ENCODE measurements at places on chromosomes 11 and 22. TPM values are rescaled to one million over a fixed set of nuclear protein-coding genes. Genes with fewer than 3 reads are reported as not detected.

GRCh38 chr11:83157594-83158356, 844 bp downstream of the PCF11 start:
- H3K36me3 ChIP-seq: peaks cover 51% of the 10 kb centered on the region
- H3K4me1 ChIP-seq: peaks cover 45% of the 10 kb centered on the region
- peak overlapping the region; percentile 100 for H3K4me3 ChIP-seq
- H3K27ac ChIP-seq: peak overlapping the region; percentile 100
- H3K27me3 ChIP-seq: no peaks in the 10 kb centered on the region

RTN4RL2 gene
- total RNA-seq: 0.57 TPM

DENND6B gene
- 7.0 TPM for total RNA-seq

DNA sequence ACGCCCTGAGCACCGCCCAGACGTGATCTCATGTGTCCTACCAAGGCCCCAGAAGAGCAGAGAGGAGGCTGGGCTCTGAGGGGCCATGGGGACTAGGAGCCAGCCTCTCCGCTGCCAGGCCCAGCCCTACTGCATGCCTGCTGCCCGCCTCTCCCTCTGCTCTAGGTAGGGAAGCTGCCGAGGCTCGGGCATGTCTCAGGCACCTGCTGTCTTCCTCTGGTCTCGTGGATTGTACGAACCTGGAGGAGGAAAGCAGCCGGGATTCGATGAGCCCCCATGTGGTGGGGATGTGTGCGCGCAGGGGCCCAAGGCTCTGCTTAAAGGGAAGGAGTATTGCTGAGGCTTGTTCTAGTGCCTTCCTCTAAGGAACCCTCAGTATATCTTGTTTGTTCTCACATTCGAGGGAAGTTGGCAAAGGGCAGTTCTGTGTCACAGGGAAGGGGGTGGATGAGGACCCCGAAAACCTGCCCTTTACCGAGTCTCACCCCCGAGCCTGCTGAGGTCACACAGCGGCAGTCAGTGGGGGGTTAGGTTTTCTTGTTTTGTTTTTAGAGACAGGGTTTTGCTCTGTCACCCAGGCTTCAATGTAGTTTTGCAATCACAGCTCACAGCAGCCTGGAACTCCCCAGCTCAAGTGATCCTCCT, 21.2 kb downstream of the DAGLA start:
- H3K4me3 ChIP-seq: no peak overlapping the region
- no peak overlapping the region for H3K27ac ChIP-seq
- no peaks in the 10 kb centered on the region for H3K36me3 ChIP-seq
- no peak for DNase-seq

PPFIA1 gene
- 25.7 TPM for total RNA-seq

JAML gene
- 140 TPM for total RNA-seq

GRCh38 chr11:47906066-47906465, 57.9 kb upstream of the NUP160 start:
- H3K36me3 ChIP-seq: no peaks in the 10 kb centered on the region
- no peak overlapping the region for H3K27ac ChIP-seq
- peaks cover 6% of the 10 kb centered on the region for H3K4me1 ChIP-seq

GRCh38 chr22:38852522-38852921, 8.7 kb upstream of the NPTXR start:
- H3K4me1 ChIP-seq: no peaks in the 10 kb centered on the region
- H3K4me3 ChIP-seq: no peak overlapping the region
- no peaks in the 10 kb centered on the region for H3K36me3 ChIP-seq
- DNase-seq: no peak

- no peak overlapping the region for H3K4me3 ChIP-seq
- no peak overlapping the region for H3K27ac ChIP-seq
- H3K27me3 ChIP-seq: no peaks in the 10 kb centered on the region
- DNase-seq: no peak
- H3K36me3 ChIP-seq: no peaks in the 10 kb centered on the region
Measured at GRCh38 chr11:23359297-23359696, 499.0 kb upstream of the CCDC179 start.

GRCh38 chr11:32402836-32403235, 32.5 kb downstream of the WT1 start:
- no peak overlapping the region for H3K4me3 ChIP-seq
- H3K4me1 ChIP-seq: no peaks in the 10 kb centered on the region

SOX6 gene
- total RNA-seq: not detected

C11orf52 gene
- total RNA-seq: not detected

SOX10 gene
- not detected for total RNA-seq

- DNase-seq: no peak
- no peak overlapping the region for H3K27ac ChIP-seq
- no peak overlapping the region for H3K4me3 ChIP-seq
- no peaks in the 10 kb centered on the region for H3K4me1 ChIP-seq
Measured at GRCh38 chr11:113901141-113901540, 3.5 kb upstream of the HTR3B start.

- DNase-seq: no peak
- H3K27me3 ChIP-seq: peaks cover 47% of the 10 kb centered on the region
- H3K4me1 ChIP-seq: peaks cover 16% of the 10 kb centered on the region
- no peak overlapping the region for H3K4me3 ChIP-seq
- no peak overlapping the region for H3K27ac ChIP-seq
- peaks cover 8% of the 10 kb centered on the region for H3K36me3 ChIP-seq
Measured at GRCh38 chr11:1737080-1737757, 13.2 kb downstream of the IFITM10 start.

- no peak overlapping the region for H3K27ac ChIP-seq
- no peaks in the 10 kb centered on the region for H3K36me3 ChIP-seq
- H3K4me1 ChIP-seq: no peaks in the 10 kb centered on the region
- H3K4me3 ChIP-seq: no peak overlapping the region
- DNase-seq: no peak
Measured at GRCh38 chr11:25927411-25927953, 404.4 kb upstream of the ANO3 start.

- no peak overlapping the region for H3K4me3 ChIP-seq
- DNase-seq: no peak
- no peaks in the 10 kb centered on the region for H3K36me3 ChIP-seq
- no peaks in the 10 kb centered on the region for H3K27me3 ChIP-seq
- H3K4me1 ChIP-seq: no peaks in the 10 kb centered on the region
Measured at GRCh38 chr11:56819916-56820315, 71.4 kb upstream of the OR9G4 start.

DNA sequence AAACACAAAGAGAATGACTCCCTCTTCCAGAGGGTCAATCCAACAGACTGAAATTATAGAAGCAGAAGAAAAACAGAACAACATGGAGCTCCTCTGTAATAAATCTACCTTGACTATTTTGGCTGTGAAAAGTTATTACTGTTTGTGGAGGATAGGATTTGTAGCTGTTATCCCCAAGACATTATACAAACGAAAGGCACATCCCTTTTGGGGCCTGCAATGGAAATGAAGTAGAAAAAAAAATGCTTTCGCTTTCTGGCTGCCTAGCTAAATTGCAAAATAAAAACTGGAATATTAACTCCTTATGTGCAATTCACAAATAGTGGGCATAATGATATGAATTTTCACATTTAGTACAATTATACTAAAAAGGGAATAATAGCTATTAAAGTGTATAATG, 123.8 kb upstream of the CCDC179 start:
- no peaks in the 10 kb centered on the region for H3K4me1 ChIP-seq
- H3K27me3 ChIP-seq: no peaks in the 10 kb centered on the region
- H3K36me3 ChIP-seq: no peaks in the 10 kb centered on the region
- H3K4me3 ChIP-seq: no peak overlapping the region

APOL1 gene
- 37.4 TPM for total RNA-seq

DNA sequence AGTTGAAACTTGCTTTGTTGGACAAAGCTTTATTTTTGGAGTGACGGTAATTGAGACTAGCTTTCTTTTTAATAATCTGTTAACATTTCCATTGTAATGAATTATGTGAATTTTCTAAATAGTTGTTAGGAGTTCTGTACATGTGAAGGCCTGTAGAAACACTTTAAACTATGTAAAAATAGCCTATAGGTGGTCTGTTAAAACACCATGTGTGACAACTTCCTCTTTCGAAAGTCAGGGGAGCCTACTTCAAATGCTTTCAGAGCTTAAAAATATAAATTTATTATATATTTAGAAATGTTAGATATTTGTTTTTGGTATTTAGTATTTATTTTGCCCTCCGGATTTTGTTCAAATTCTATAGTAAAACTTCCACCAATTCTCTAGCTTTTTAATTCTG, 28.7 kb downstream of the DDIAS start:
- peaks cover 52% of the 10 kb centered on the region for H3K36me3 ChIP-seq

DNA sequence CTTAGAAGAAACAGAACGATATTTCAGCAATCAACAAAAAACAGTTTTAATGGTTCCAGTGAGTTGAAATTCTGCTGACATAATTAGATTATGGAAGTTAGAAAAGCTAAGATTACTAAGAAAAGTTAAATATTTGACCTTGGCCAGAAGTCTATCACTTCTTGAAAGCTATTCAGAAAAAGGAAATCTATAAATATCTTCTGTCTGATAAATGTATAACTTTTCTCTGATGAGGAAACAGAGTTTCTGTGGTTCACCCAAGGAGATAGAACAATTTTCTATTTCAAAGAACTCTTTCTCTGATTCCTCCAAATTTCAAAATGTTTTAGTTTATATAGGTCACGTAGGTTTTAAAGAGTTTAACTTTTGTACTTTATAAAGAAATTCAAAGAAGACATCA, 438.4 kb upstream of the CHORDC1 start:
- no peaks in the 10 kb centered on the region for H3K36me3 ChIP-seq
- no peaks in the 10 kb centered on the region for H3K4me1 ChIP-seq
- H3K27ac ChIP-seq: no peak overlapping the region
- no peak overlapping the region for H3K4me3 ChIP-seq
- H3K27me3 ChIP-seq: no peaks in the 10 kb centered on the region

DNA sequence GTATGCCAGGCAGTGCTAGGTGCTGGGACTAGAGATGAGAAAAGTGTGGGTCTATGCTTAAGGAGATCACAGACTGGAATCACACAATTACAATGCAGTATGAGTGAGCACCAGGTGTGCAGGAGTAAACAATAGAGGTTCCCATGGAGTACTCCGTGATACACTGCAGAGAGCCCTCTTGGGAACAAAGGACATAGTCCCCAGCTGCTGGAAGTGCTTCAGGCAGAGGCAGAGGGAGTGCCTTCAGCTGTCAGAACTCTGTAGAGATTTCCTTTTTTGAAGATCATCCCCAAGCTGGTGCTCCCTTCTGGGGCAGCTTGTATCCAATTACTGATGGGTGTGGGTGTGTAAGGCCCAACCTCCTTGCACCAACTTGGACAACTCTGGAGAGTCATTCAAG, 143.5 kb upstream of the PLET1 start:
- no peaks in the 10 kb centered on the region for H3K27me3 ChIP-seq
- no peaks in the 10 kb centered on the region for H3K4me1 ChIP-seq
- H3K27ac ChIP-seq: no peak overlapping the region
- H3K36me3 ChIP-seq: no peaks in the 10 kb centered on the region
- no peak overlapping the region for H3K4me3 ChIP-seq

DNA sequence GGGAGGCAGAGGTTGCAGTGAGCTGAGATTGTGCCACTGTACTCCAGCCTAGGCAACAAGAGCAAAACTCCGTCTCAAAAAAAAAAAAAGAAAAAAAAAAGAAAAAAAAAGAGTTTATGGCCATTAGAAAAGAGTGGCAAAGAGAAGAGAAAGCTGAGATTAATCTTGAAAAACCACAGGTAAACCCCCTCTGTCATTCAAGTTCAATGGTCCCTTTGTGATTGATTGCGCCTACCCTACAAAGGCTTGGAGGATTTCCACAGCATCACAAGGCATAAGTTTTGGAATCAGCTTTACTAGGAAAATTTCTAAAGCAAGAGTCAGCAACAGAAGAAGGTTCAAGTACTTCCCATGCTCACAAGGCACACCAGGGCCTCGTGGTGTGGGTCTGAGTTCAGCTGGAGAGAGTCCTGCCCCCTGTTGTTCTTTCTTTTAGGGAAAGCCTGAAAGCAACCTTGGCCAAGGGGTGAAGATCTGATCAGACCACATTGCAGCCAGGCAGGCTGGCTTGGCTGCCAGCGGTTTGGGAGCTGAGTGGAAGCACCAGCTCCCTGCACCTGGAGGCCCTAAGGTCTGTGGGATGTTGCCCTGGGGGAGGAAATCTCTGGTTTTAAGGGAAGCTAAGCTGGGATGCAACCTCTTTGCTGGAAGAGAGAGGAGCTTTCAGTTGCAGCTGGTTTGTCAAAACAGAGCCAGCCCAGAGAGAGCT, 41.8 kb downstream of the SLN start:
- H3K4me3 ChIP-seq: no peak overlapping the region
- DNase-seq: no peak
- H3K4me1 ChIP-seq: no peaks in the 10 kb centered on the region
- no peaks in the 10 kb centered on the region for H3K36me3 ChIP-seq

DNA sequence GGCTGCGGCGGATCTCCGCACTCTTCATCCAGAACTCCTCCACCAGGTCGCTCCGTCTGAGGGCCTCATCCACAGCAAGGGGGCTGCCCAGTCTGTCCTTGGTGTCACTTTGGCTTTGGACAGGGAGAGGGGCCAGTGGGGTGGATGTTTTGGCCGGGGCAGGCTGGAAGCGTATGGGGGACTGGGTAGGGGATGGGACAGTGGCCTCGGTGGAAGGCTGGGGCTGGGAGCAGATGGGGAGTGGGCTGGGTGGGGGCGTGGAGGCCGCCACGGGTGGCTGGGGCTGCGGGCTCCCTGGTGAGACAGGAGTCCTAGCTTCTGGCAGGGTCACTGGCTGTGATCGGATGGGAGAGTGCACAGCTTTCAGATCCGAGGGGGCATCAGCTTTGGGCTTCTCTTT, 44.4 kb upstream of the BID start:
- no peak overlapping the region for H3K27ac ChIP-seq
- H3K36me3 ChIP-seq: peaks cover 3% of the 10 kb centered on the region
- H3K4me3 ChIP-seq: no peak overlapping the region
- no peak for DNase-seq

GDPD4 gene
- not detected for total RNA-seq

FOXRED2 gene
- 19.0 TPM for total RNA-seq

DNA sequence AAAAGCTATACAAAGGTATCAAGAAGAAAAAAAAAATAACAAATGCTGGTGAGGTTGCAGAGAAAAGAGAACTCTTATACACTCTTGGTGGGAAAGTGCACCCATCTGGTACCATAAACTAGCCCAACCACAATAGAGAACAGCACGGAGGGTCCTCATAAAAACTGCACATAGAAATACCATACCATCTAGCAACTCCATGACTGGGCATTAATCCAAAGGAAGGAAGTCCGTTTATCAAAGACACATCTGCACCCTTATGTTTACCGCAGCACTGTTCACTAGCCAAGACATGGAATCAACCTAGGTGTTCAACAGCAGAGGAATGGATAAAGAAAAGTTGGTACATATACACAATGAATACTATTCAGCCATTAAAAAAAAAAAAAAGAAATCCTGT, 10.8 kb upstream of the CLDN5 start:
- no peak overlapping the region for H3K4me3 ChIP-seq
- H3K4me1 ChIP-seq: peaks cover 3% of the 10 kb centered on the region
- no peaks in the 10 kb centered on the region for H3K36me3 ChIP-seq
- H3K27ac ChIP-seq: no peak overlapping the region
- no peak for DNase-seq

DNA sequence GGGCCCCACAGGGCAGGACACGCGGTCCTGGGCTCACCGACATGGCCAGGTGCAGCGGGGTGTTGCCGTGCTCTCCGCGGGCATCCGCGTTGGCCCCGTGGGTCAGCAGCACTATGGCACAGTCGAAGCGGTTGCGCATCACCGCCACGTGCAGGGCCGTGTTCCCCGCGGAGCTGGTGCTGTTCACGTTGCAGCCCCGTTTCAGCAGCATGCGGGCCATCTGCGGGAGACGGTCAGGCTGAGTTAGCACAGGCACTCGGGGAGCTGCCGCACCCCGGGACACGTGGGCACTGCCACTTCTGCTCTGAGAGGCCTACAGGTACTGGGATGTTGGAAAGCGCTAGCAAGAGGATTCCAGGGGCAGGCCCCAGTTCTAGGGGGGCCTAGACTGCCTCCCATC, 22.3 kb upstream of the BAIAP2L2 start:
- peaks cover 6% of the 10 kb centered on the region for H3K4me1 ChIP-seq
- no peak for DNase-seq
- no peak overlapping the region for H3K4me3 ChIP-seq
- H3K36me3 ChIP-seq: peaks cover 2% of the 10 kb centered on the region
